ENCODE measurements at places on chromosomes 12 and 14.

DNA sequence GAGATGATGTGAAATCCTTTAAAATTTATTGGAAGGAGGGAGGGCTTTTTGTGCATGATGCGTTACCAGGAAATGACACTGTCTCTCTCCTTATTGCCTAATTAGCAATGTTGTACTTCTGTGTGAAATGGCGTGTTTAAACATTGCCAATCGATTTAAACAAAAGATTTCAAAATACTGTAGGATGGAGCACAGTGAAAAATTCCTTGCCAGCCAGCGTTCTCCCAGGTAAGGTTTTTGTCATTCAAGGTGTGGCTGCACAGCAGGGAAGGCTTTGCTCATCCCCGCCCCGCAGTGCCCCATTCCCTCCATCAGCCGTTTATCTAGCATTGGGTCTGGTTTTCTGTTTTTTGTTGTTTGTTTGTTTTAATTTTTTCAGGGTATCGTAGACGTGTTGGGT is 137.3 kb downstream of the CACNA1C start:
- H3K27ac ChIP-seq: no peak overlapping the region
- no peak overlapping the region for H3K4me3 ChIP-seq
- no peaks in the 10 kb centered on the region for H3K36me3 ChIP-seq
- no peaks in the 10 kb centered on the region for H3K4me1 ChIP-seq

DNA sequence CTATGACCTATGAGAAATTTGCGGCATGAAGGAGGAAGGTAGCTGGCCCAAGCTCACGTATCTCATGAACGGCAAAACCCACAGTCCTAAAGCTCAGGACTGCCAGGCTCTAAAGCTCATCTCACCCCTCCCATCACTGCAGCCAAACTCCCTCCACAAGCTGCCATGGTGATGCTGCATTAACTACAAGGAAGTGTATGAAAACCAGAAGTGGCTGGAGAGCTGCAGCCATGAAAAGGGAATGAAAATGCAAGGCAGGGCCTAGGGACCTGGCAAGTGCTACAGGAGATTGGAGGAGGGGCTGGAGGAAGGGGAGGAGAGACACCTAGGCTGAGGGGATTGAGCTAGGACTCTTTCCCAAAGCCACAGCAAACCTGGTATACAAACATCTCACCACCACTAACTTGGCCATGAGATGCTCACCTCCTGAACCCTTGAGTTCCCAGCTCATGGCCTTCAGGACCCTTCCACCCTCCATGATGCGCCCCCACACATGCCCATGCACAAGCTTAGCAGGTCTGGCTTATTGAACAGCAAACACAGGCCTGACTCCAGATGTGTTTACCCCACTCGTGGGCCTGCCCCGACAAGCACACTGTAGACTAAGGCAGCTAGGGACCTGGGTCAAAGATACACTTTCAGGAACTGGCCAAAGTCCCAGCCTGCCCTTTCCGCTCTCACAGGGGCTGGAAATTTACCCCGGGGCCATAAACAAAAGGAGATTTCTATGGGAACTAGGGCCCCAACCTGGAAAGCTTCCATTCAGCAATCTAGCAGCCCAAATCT is 42.0 kb downstream of the LTBP2 start:
- H3K36me3 ChIP-seq: no peaks in the 10 kb centered on the region
- peak; percentile 52 for DNase-seq
- no peaks in the 10 kb centered on the region for H3K27me3 ChIP-seq
- no peak overlapping the region for H3K27ac ChIP-seq
- H3K4me3 ChIP-seq: no peak overlapping the region
- H3K4me1 ChIP-seq: peaks cover 5% of the 10 kb centered on the region

GRCh38 chr12:110304061-110304551 is 23.1 kb downstream of the ATP2A2 start:
- H3K4me1 ChIP-seq: peaks cover 50% of the 10 kb centered on the region
- H3K27me3 ChIP-seq: no peaks in the 10 kb centered on the region
- no peak overlapping the region for H3K27ac ChIP-seq
- H3K4me3 ChIP-seq: no peak overlapping the region
- peaks cover 100% of the 10 kb centered on the region for H3K36me3 ChIP-seq

GRCh38 chr14:35229084-35229791 is 62.9 kb upstream of the PSMA6 start:
- H3K4me3 ChIP-seq: no peak overlapping the region
- no peaks in the 10 kb centered on the region for H3K27me3 ChIP-seq
- no peak for DNase-seq
- H3K36me3 ChIP-seq: no peaks in the 10 kb centered on the region
- no peak overlapping the region for H3K27ac ChIP-seq

DNA sequence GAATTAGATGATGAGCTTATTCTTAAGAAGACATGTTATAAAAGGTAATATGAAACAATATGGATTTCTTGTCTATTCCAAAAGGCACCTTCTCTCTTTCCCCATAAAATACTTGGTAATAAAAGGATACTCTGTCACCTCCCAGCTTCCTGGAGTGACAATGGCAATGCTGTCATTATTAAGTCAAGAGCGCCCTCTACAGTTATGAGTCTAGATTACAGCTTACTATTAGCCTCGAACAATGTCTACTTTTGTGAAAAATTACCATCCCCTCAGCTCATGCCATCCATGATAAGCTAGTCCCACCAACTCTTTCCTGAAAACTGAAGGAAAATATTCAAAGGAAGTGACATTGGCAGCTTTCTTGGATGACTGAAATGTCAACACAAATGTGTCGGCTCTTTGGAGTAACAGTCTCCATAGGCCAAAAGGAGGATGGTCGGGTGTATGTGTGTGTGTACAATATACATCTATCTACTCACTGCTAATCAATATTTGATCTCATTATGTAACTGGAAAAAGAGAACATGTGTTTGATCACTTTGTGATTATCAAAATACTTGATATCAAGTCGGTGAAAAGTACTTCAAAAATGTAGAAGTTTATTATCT is 48.7 kb upstream of the CDKN3 start:
- H3K27ac ChIP-seq: no peak overlapping the region
- peaks cover 5% of the 10 kb centered on the region for H3K4me1 ChIP-seq
- no peak for DNase-seq
- H3K27me3 ChIP-seq: no peaks in the 10 kb centered on the region
- H3K4me3 ChIP-seq: no peak overlapping the region
- H3K36me3 ChIP-seq: no peaks in the 10 kb centered on the region

GRCh38 chr12:94309373-94309772 is 150.3 kb downstream of the CEP83 start:
- no peak overlapping the region for H3K4me3 ChIP-seq
- no peak for DNase-seq
- peaks cover 11% of the 10 kb centered on the region for H3K36me3 ChIP-seq
- no peaks in the 10 kb centered on the region for H3K27me3 ChIP-seq
- no peak overlapping the region for H3K27ac ChIP-seq

Measured in spleen (tissue), 13 donors.